ENCODE measurements at places on chromosomes 3 and 15.

- no peak for DNase-seq
These were observed 61.6 kb downstream of the IGSF11 start for GRCh38 chr3:118973050-118973449.

DNA sequence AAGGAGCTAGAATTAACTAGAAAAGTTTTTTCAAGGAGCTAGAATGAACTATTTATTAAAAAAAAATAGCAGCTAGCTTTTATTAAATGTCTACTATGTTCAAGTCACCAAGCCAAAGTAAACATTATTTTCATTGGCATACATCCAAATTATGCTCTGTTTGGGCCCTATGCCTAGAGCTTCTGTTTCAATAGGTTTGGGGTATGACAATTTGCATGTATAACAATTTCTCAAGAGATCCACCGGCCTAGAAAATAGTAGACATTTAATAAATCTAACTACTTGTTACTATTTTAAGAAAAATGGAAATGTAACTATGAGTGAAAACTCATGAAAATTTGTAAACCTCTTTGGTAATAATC lies 8.0 kb downstream of the GABRR3 start:
- no peak for DNase-seq

DNA sequence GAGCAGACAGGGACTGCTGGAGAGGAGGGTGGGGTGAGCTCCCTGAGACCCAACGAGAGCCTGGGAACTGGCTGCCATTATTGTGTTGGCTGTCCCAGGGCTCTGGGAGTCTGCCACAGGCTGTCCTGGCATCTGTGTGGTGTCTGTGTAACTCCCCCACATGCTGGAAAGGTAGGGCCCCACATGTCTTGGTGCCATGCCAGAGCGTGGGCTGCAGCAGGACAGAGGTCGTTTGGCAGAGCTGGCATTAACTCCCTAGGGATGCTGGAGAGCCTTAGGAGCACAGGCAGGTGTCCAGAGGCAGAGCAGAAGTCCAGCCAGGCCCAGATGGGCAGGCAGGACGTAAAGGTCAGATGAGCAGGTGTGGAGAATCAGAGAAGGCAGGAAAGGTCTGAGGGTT lies 9.7 kb downstream of the TIMP4 start:
- DNase-seq = no peak

GRCh38 chr3:13077431-13078162 lies 4.4 kb upstream of the IQSEC1 start:
- no peak for DNase-seq

DNA sequence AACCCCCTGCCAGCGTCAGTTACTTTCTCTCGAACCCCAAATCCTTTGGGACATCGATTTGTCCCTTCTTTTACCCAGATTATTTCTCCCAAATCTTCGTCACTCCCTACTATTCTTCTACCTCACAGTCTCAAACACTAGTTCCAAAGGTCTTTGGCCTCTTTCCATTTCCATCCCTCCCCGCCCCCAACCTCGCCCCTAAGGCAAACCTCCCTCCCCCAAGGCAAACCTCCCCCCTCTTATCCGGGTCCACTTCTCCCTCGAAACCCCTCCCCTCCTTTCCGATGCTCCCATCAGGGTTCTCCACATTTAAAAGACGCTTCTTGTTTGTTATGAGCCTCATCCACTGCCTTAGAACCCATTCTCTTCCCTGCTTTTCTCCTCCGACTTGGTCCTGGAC lies 583 bp downstream of the EAF1 start:
- DNase-seq = no peak

GRCh38 chr3:14209581-14210289 lies 31.1 kb downstream of the LSM3 start:
- no peak for DNase-seq

GRCh38 chr3:185943760-185944106 lies 5.9 kb upstream of the TRA2B start:
- DNase-seq = no peak

- no peak for DNase-seq
These were observed 38.7 kb upstream of the PTPN23 start for GRCh38 chr3:47342151-47342550.

DNA sequence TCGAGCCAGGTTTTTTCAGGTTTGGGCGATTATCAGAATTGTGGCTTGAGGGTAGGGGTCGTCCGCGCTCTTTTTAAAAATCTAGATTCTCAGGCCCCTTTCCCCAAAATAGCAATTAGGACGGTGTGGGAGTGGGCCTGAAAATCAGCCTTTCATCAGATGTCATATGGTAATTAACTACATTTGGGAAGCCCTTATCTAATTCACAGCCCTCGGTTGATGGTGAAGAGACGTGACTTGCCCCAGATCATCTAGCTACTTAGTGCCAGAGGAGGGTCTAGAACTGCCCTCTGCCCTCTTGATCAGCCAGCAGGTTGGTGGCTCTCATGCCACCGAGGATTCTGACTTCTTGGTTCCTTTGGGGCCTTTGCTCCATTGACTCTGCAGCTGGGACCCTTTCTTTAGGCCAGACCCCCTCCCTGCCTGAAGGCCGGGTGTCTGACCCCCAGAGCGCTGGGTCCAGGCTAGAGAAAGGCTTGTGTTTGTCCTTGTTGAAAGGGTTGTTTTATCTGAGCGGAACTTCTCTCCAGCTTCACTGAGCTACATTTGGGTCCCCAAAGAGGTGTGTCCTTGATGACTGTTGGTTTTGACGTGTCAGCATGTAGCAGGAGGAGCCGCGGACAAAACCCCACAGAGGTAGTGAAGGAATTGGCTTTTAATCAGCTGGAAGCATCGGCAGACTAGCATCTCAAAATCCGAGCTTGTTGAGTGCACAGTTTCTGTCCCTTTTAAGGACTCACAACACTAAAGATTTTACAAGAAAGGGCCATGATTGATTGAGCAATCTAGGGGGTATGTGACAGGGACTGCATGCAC lies 857 bp downstream of the AEN start:
- DNase-seq = peak; percentile 36

DNA sequence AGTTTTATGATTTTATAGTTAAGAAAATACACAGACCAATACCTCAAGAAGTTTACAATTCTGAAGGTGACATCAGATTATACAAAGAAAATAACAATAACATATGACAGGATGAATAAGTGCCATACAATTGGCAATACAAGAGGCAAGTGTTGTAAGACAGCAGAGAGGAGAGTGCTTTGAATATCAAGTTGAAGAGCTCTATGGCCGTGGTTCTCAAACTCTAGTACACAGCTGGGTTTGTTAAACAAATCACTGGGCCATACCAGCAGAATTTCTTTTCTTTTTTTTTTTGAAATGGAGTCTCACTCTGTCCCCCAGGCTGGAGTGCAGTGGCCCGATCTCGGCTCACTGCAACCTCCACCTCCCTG lies 167.1 kb upstream of the NECTIN3 start:
- no peak for DNase-seq

- DNase-seq = no peak
These were observed 96.4 kb downstream of the TPRA1 start for GRCh38 chr3:127493924-127494646.

- no peak for DNase-seq
These were observed 177.7 kb downstream of the THRB start for GRCh38 chr3:24316887-24317383.

DNA sequence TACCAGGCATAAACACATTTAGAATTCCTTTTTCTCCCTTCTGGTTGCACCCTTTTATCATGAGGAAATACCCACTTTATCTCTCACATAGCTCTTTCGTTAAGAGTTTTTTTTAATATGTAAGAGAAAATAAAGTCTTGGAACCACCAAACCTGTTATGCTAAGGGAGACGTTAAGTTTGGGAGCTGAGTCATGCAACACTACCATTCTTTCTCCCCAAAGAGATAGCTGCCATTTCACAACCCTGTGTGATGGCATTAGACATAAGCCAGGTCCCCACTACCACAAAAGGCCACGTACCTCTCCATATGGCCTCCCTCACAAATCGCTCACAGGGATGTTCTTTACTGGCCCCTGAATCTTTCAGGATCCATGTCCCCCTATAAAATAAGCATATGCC lies 7.6 kb upstream of the NIPA1 start:
- DNase-seq = no peak

DNA sequence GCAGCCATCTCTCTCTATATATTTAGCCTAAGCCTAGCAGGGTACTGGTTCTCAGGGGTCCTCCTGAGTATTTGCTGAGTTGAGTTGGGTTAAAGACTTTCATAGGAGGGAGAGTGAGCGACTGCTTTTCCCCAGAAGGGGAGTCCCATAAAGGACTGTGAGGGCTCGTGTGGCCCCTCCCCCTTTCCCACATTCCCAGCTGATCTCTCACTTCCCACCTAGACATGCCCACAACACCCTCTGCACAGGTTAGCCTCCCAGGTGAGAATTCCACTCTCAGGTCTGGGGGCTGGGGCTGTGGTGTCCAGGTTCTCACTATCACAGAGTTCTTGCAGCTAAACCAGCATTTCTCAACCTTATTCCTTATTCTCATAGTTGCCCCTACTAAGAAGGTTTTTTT lies 15.8 kb downstream of the EPHB1 start:
- no peak for DNase-seq

DNA sequence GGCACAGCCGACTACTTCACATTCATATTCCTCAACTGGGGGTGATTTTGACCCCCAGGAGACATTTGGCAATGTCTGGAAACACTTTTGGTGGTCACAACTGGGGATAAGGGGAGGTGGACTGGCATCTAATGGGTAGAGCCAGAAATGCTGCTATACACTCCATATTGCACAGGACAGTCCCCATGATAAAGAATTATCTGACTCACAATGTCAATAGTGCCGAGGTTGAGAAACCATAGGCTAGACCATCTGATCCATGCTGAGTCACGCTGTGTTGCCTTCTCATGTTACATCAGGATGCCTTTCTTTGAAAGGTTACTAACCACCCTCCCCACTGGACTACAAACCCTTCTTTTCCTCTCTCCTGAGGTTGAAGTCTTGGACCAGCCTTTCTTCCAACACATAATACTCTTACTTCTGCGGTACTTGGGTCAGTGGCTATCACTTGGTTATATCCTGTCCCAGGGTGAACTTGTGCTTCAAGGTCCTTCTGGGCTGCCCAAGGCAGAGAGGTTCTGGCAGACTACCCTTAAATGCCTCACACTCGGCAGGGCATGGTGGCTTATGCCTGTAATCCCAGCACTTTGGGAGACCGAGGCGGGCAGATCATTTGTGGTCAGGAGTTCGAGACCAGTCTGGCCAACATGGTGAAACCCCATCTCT lies 68.8 kb downstream of the CTNNB1 start:
- no peak for DNase-seq

GRCh38 chr3:148990236-148990635 lies 1.1 kb upstream of the GYG1 start:
- DNase-seq = no peak

DNA sequence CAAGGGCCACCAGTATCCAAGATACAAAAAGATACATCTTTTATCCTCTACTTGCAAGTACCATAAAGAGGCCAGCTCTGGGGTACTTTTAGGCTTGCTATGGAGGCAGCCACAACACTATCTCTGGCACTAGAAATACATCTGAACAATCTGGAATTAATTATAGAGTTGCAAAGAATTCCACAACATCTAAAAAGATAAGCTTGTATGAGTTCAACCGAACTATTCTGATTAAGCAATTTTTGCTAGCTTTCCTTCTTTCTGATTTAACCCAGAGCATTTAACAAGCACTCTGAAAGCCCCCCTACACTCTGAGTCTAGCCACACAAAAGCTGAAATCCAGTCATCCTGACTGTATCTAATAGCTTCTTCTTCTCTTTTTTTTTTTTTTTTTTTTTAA lies 95.4 kb downstream of the FRMD5 start:
- DNase-seq = no peak

DNA sequence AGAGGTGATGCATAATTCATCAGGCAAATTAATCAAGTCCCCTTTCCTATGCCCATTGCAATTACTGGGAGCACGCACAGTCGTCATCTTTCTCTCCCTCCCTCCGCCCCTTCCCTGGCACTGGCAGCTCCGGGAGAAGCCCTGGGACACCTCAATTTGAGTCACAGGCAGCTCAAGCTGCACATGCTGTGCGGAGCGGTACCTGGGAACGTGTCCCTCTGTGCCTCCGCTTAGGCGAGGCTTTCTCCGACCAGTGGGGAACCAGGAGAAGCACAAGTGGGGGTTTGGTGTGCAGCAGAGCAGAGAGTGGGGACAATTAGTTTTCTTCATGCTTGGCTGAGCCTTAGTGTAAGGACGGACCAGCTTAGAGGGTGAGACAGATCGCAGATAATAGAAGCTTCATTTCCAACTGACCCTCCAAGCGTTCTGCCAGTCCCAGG lies 88.3 kb downstream of the SOX14 start:
- DNase-seq = no peak

DNA sequence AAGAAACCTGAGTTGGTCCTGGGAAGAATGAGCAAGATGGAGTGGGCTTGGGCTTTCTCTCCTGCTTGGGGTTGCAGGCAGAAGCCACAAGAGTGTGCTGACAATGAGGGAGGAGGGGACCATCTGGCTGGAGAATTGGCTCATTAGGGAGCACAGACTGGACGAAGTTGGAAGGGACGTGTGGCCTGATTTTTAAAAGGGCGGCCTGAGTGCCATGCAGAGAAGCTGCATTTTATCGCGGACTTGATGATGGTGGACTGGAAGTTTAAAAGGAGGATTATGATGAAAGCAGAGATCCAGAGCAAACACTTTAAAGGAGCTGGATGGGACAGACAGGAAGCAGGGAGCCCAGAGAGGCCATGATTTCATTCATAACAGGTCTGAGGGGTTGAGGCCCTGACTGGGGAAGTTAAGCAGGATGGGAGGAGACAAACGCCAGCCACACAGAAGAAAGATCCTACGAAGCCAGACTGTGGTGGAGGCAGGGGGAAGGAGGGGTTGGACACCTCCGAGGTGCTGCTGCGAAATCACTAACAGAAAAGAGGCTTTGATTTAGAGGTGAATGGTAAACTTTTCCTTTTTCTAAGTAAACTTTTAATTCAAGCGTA lies 23.6 kb downstream of the TLNRD1 start:
- DNase-seq = no peak

DNA sequence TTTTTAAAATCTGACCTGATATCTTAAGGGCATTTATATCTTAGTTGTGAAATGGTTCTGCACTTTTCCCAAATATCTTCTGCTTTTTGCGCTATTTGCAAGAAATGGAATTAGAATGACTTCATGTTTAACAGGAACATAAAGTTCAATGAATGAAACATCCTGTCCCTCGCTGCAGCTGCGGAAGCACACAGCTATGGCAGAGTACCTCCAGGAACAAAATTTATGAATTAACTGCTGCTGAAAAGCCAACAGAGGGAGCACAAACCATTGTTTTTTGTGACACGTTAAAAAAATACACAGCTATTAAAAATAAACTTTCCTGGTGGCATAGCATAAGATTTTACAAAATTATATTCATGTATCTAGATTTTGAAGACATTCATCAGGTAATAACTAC lies 404.4 kb upstream of the MDFIC2 start:
- no peak for DNase-seq
